ENCODE measurements at places on chromosomes 1 and 21.

GRCh38 chr1:83961571-83962295 lies 37.2 kb downstream of the TTLL7 start:
- no peak for DNase-seq

DNA sequence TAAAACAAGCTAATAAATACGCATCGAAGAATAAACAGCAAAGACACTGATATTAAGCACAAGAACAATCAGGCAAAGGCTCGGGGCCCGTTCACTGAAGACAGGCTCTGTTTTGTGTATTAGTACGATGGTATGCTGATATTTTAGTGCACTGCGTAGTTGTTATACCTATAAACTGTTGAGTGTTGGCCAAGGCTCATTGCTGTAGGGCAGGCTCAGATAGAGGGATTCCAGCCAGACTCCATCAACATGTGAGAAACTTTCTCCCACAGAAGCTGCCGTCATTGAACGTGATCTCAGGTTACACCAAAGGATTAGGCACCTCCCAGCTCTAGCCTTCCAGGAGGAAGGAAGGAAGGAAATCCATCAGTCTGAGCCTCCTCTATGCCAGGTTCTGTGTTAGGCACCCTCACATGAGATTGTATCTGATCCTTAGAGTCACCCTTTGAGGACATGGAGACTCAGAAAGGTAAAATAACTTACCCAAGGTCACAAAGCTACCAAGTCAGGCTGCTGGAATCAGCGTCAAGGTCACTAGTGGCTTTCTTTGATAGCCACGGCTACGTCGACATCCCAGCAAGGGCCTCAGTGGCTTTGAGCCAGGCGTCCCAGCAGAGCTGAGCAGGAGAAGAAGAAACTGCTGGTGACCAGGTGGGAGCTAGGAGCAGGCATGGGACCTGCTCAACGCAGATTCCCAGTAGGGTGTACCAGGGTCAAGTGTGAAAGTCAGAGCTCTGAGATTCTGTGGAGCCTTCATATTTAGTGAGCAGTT lies 14.8 kb downstream of the BCAR3 start:
- peak; percentile 25 for DNase-seq

DNA sequence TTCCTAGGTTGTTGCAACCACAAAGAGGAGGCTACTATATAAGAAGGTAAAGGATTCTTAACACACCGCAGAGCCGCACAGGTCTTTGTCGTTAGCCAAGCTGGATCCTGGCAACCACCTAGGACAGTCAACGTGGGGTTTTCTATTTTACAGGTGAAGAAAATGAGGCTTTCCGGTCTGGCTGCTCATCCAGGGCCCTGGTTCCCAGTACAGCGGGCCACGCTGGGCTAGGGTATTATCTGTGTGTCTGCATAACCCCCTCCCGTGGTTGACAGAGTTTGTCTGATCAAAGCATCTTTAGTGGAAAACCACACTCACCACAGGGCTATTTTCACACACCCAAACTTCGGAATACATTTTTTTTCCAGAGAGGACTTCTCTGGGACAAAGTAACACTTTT lies 39.0 kb upstream of the PDE9A start:
- DNase-seq, result no peak

GRCh38 chr1:212430955-212431394 lies 1.7 kb upstream of the NENF start:
- no peak for DNase-seq

- no peak for DNase-seq
Measured at GRCh38 chr1:95353194-95353593, 119.2 kb downstream of the RWDD3 start.

DNA sequence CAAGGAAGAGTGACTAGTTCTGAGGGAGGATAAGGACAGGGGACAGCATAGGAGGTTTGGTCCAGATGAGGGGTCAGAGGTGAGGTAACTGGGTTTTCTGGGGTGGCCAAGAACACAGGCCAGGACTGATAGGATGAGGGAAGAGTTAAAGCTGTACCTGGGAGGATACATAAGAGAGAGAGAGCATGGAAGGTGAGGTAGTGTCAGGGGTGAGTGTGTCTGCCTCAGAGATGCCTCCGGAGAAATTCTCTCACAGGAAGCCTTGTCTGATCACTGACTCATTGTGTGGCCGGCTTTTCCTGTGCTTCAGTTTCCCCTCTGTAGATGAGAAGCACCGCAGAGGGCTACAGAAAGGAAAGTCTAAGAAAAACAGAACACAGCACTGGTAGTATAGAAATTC lies 40.2 kb downstream of the FASLG start:
- DNase-seq, result no peak

GRCh38 chr1:19622204-19622603 lies 21.9 kb upstream of the NBL1 start:
- DNase-seq, result no peak

DNA sequence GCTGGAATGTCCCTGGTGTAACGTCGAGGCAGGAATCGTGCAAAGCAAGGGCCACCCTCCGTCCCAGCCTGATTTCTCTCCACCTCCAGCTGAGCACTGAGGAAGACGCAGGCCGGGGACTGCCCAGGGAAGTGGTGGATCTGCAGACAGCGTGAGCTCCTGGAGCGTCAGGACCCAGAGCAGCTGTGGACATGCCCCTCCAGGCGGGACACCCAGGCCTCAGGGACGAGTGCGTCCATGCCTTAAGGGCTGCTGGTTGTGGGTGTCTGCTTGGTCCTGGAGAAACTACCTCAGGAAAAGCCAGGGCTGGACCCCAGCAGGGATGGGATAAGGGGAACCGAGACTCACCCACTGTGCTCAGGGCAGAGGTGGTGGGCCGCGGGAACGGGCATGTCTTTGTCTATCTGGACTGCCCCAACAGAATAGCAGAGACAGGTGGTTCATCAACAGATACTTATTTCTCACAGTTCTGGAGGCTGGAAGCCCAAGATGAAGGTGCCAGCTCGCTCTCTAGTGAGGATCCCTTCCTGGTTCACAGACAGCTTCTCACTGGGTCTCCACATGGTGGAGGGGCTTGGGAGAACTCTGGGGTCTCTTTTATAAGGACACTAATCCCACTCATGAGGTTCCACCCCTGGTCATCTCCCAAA lies 5.8 kb upstream of the MMEL1 start:
- DNase-seq, result no peak

DNA sequence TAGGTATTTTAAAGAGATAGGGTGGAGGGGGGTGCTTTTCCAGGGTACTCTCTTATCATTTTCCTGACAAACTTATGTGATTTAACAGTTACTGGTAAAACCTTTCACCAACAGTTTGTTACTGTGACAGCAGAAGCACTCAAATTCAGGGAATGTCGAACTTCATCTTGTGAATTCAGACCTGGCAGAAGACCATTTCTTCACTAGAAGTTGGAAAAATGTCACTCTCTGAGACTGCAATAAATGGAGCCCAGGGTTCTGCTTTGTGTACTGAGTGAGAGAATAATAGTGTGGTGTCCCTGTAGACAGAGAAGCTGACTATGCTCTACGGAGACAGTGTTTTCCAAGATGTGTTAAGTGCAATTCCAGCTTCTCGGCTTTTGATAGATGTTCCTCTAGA lies 200.2 kb downstream of the ST6GALNAC3 start:
- no peak for DNase-seq

- no peak for DNase-seq
Measured at GRCh38 chr1:44437107-44437716, 32.2 kb downstream of the RNF220 start.

DNA sequence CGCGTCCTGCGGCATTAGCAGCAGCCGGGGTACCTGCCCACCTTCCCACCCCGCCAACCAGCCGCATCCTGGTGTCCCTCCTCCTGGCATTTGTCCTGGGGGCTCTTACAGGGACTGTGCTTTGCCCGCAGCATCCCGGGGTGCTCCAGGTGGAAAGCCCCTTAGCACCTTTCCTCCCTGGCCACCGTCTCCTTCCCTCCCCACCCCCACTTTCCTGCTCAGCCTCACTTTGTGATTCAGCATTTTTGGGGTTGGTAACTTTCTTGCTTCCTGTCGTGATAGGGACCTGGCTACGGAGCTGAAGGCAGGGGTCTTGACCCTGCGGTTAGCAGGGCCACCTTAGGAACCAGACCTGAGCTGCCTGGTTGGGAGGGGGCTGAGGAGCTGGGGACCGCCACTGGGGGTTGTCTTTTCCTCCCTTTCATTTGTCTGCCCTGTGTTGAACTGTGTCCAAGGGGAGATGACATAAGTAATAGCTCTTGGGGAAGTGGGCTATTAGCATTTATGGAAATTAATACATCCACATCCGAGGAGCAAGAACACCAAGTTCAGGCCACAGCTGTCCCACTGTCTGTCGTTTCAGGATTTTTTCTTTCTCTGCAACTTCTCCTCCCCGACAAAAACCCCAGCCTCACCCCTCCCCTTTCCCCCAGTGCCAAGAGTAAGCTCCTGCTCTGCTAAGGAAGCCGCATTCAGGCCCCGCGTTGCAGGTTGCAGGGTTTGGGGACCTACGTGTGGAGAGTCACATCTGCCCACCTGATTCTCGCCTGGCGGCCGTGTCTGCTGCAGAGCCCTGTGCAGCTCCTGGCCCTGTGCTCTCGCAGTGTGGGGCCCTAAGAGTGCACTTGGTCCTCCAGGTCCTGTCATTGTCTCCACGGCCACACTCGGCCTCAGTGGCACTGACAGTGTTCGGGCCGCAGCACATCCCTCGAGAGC lies 1.6 kb upstream of the NPHP4 start:
- no peak for DNase-seq

GRCh38 chr1:22327411-22327810 lies 124.2 kb upstream of the ZBTB40 start:
- DNase-seq, result no peak

GRCh38 chr1:165895451-165895871 lies 68.0 kb downstream of the UCK2 start:
- no peak for DNase-seq

GRCh38 chr1:32612189-32612881 lies 38.0 kb downstream of the ZBTB8OS start:
- peak; percentile 93 for DNase-seq

GRCh38 chr1:2985067-2985561 lies 36.2 kb upstream of the ACTRT2 start:
- DNase-seq, result no peak

GRCh38 chr1:51515982-51516648 lies 3.0 kb downstream of the EPS15 start:
- no peak for DNase-seq

DNA sequence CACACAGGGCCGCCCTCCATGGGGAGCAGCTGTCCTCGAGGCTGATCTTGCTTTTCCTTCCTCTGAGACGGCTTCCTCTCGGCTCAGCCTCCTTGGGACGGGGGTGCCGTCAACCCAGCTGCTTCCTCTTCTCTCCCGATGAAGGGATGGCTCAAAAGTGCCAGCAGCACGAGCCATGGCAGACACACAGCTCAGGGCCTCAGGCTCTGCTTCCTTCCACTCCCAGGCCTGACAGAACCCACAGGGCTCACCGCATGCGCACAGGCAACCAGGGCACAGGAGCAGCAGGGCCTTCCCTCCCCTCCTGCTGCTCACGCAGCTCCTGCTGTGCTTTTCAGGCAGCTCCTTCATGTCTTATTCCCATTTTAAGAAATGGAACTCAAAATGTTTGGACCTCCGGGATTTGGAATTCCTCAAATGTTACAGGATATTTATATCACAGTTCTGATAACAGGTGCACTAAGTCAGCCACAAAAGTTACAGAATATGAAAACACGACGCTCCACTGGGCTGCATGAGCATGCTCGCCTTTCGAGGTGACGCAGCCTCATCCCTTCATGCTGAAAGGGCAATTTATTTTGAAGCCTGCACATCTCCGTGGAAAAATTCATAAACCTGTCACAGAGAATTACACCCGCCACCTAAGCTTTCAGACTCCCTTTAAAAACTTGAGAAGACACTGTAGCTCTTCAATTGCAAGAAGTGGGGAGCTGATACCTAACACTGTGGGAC lies 84.4 kb downstream of the HSF2BP start:
- DNase-seq, result no peak

- peak; percentile 74 for DNase-seq
Measured at GRCh38 chr1:41371630-41372599, 10.7 kb downstream of the FOXO6 start.

DNA sequence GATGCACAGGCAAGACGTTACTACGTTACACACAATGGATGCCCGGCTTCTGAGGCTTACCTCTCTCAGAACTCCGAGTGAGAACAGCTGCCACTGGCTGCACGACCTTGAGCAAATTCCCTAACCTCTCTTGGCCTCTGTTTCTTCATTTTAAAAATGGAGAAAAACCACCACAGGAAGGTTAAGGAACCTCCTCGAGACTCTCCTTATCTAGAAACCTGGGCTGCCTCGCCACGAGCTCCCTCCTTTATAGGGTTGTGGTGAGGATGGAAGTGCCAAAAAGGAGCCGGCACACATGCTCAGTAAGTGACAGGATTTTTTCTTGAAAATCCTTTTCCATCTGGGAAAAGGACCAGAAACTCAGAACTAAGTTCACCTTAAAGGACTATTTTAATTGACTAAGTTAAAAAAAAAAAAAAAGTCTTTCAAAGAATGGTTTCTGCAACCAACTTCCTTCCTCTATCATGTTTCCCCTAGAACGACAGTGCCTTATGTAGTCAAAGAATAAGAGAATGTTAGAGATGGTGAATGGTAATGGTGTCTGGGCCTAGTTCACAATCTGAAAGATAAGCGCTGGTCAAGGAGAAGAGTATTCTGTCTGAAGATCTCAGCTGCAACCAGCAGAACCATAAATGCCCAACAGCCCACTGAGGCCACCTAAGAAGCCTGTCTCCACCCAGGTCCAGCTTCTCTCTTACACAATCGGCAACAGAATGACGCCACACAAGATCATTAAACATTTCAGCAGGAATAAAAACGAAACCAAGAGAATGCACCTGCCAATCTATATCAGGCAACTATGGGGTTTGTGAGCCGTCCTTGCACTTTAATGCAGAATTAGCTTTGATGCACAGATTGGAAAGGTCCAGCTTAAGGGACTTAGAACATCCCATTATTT lies 64.9 kb downstream of the SLC45A1 start:
- no peak for DNase-seq

Measured in NCI-H2107 (cell line).